Substantia nigra (tissue), 51 donors: ENCODE measurements at places on chromosomes 5 and 9.

- no peak for DNase-seq
Measured at GRCh38 chr9:20701060-20701459, 17.0 kb downstream of the FOCAD start.

- no peak for DNase-seq
Measured at GRCh38 chr5:148760945-148761638, 65.3 kb upstream of the ADRB2 start.

GRCh38 chr9:105389796-105390195, 58.0 kb upstream of the FSD1L start:
- DNase-seq: no peak

- no peak for DNase-seq
Measured at GRCh38 chr5:146632620-146633322, 116.8 kb upstream of the GPR151 start.

DNA sequence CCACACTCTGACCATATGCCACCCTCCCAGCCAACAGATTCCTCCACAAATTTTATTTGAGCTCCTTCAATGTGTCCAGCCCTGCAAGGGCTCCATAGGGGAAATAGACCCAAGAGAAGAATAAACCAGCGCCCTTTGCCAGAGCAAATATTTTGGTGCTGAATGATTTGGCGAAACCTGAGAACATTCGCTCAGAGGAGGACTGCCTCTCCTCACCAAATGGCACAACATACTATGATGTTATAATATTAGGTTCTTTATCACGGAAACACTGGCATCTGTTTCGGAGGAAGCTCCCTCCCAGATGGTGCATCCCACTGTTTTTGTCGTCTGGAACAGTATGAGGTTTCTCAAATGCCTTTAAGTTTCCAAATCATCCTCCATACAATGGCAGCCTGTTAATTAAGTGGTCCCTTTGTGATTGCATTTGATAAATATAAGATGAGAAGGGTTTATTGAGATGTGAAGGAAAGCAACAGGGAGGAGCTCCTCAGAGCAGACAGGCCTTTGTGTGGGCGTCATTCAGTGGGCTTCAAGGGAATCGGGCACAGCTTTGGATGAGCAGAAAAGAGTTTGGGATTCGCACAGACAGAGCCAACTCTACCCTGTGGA, 139.1 kb upstream of the ADRA1B start:
- DNase-seq: no peak

DNA sequence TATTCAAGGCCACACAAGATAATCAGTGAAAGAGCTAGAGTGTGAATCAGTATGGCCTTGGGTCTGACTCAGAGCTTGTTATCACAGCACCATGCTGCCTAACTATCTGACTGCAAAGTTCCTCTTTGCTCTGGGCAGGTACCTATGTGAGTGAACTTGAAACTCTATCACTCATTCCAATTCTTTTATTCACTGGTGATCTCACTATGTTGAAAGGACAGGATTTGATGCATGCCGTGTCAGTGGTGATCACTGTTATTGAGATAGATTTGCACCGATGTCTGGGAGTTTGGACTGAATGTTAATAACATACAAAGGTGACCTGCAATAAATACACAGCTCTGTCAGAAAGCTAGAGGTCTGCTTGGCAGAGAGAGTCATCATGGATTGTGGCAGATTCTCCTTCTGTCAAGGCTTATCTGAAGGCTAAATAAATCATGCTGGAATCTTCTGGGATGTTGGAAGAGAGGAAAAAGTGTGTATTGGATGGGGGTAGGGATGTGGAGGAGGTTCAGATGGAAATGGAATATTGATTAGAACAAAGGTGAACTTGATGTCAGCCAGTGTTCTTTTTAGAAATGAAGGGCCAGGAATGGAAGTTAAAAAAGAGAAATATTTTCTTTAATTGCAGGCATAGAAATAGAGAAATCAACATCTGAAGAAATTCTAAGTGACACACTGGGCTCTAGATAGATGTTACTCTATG, 91.8 kb upstream of the TNC start:
- DNase-seq: no peak

DNA sequence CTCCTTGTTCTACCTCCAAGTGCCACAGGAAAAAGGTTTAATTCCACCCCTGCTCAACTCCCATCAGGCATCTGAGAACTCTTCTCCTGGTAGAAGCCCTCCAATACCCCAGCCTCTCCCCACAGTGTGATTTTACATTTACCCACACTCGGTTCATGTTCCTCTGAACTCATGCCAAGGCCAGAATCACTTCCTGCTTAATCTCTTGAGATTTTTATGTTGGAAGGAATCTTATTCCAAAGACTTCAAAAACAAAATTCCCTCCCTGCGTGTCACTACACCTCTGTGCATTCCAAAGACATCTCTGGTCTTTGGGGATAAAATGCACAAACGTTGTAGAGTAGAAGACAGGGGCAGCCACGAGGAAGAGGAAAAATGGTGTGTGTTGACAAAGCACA, 186.8 kb downstream of the ACTL7B start:
- no peak for DNase-seq

- no peak for DNase-seq
Measured at GRCh38 chr9:136358888-136359287, 4.7 kb downstream of the DNLZ start.

DNA sequence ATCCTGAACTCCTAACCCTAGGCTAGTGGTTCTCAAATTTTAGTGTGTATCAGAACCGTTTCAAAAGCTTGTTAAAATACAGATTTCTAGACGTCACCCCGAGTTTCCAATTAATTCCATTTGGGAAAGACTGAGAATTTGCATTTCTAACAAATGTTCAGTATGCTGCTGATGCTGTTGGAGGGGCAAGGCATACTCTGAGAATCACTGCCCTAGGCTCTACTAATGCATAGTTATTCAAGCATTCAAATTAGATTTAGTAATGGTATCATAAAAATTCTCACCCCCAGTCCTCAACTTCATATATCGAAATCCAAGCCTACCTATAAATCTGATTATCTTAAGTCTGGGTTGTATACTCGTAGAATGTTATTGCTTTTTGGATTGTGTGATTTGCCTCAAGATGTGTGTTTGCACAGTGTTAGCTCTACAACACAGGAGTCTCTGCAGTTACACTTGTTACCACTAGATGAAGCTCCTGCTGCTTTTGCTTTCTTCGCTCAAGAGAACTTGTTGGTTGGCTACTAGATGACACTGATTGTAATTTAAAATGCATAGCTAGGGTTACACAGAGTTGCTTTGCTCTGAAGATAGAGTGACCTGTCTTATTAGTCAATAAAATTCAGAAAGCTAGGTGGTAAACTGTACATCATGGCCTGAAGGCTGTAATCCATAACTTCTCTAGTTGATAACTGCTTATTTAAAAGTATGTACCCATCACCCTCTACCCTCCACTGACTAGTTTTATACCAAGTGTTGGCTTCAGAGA, 7.5 kb upstream of the ERAP2 start:
- no peak for DNase-seq

DNA sequence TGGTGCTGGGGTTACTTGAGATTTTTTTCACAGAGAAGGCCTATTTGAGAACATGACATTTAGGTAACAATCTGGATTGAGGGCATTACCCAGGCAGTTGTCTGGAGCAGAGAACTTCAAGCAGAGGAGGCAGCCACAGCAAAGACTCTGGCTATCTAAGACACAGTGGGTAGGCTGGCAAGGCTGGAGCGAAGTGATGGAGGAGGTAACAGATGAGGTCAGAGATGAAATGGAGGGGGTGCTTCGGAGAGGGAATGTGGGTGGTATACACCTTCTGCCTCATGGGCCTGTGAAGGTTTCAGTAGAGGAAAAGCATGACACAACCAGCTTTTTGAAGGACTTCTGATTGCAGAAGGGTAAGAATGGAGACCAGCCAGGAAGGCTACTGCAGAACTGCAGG, 65.9 kb downstream of the TMEM174 start:
- no peak for DNase-seq

DNA sequence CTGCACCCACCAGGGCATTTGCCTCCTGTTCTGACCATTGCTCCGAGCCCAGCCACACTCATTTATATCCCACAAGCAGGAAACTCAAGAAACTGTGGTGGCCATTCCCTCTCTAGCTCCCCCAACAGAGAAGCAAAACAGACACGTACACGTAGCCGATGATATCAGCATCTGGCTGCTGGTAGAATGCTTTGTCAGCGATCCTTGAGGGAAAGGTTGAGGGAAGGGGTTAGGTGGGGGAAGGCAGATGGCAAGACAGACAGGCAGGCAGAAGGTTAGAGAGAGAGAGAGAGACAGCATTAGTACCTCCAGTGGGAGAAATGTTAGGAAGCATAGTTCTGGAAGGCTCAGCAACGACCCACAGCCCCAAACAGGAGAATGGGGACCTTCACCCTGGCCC, 7.8 kb downstream of the HIGD2A start:
- DNase-seq: no peak

GRCh38 chr5:120365656-120366446, 98.2 kb upstream of the PRR16 start:
- no peak for DNase-seq

DNA sequence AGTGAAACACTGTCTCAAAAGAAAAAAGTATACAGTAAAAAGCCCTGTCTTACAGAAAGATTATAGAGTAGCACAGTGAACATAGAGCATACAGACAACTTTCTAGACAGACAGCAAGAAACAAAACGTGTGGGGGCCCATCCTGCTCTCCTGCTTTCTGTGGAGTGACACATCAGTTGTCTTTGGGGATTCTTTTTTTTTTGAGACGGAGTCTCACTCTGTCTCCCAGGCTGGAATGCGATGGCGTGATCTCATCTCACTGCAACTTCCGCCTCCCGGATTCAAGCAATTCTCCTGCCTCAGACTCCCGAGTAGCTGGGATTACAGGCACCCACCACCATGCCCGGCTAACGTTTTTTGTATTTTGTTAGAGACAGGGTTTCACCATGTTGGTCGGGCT, 14.9 kb downstream of the CDHR2 start:
- no peak for DNase-seq

GRCh38 chr5:68398146-68398812, 182.7 kb downstream of the PIK3R1 start:
- no peak for DNase-seq

- DNase-seq: no peak
Measured at GRCh38 chr5:1473746-1474145, 28.5 kb upstream of the SLC6A3 start.

DNA sequence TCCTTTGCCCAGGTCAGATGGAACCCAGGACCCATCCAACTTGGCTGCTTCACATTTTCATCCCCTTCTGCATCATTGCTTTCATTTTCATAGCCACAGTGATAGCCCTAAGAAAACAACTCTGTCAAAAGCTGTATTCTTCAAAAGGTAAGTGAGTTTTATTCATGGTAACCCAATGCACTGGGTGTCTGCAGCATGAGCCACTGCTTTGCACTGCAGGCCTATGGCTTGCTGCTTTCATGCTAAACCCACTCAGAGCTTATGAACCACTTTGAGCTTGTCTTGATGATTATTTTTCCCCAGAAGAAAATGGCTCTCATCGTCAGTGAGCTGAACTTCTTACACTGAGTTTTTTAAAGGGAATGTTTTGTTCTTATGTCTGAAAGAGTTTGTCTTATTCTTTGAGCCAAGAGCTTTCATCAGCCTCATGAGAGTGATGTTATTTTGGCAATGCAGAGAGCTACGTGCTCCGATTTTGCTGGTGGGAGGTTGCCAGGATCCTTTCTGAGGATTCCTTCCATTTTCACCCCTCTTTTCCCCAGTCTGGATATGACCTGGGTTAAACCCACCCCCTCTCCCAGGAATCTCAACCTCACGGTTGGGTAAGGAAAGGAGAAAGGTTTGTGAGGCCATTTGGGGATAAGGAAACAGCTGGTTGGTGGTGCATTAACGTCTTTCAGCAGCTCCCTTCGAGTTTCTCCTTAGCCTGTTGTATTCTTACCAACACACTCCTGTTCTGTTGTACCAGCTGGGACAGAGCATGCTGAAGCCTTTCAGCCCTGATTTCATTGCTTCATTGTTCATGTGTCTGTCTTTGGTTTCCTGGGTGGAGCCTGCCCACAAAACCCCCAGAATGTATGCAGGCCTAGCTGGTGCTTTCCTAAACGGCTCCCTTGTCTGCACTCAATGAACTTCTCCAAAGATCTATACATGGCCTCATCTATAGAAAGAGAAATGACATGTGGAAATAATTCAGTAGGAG, 47.6 kb downstream of the PDCD1LG2 start:
- DNase-seq: no peak

DNA sequence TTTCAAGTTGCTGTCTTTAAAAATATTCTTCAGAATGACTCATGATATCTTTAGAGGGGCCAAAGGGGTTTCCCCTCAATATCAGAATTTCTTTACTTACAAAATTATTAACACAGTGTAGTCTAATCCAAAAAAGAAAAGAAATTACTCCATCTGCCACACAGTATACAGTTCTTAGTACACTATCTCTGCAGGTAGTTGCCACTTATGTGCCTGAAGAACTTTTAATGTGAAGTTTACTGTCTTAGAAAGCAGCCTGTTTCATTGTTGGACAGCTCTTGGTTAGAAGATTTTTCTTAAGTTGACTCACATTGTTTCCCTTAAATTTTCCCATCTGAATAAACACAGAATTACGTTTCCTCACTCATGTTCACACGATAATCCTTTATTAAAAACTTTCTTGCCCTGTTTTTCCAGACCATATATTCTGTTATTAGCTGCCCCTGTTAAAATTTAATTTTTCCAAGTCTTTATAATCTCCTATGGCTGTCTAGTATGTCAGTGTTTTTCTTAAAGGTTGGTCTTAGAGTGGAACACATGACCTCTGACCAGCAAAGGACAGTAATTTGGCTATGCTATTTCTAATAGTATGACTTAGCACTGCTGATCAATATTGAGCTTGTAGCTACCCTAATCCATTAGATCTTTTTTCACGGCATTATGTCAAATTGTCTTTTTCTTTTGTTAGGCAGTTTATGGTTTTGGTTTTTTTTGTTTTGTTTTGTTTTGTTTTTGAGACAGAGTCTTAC, 21.8 kb upstream of the FKTN start:
- no peak for DNase-seq

DNA sequence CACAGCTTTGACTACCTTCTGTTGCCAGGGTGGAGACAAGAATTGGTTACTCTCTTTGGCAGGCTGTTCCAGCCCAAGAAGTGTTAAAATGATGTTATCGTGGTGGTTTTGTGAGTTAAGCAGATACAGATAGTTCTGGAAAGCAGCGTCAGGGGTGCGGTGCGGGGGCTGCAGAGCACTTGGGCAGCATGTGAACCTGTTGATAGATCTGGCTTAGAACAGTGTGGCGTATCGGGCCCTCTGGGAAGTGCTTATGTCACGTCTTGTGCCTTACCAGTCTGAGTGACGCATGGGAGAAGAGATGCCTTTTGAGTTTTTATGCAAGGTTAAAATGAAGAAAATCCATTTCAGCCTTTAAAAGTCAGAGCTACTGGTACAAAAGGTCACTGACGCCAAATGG, 152.5 kb downstream of the PRKACG start:
- no peak for DNase-seq

DNA sequence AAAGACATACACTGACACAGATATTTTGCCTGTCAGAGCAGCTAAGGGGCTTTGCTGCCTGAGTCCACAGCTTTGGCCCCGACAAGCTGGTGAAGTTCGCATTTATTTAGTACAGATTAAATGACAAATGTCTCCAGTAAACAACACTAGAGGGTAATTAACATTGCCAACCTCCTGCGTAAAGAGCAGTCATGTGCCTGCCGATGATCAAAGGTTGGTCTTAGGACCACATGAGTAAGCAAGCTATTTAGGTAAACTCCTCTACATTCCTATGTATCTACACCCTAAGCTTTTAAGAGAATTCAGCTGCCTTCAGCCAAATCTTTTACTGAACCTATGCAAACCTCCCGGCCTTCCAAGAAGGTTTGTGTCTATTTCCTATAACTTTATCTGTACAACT, 73.0 kb upstream of the PJA2 start:
- DNase-seq: no peak

GRCh38 chr5:172721455-172722326, 49.3 kb downstream of the DUSP1 start:
- no peak for DNase-seq
